ENCODE measurements at places on chromosomes 7 and 10.

DNA sequence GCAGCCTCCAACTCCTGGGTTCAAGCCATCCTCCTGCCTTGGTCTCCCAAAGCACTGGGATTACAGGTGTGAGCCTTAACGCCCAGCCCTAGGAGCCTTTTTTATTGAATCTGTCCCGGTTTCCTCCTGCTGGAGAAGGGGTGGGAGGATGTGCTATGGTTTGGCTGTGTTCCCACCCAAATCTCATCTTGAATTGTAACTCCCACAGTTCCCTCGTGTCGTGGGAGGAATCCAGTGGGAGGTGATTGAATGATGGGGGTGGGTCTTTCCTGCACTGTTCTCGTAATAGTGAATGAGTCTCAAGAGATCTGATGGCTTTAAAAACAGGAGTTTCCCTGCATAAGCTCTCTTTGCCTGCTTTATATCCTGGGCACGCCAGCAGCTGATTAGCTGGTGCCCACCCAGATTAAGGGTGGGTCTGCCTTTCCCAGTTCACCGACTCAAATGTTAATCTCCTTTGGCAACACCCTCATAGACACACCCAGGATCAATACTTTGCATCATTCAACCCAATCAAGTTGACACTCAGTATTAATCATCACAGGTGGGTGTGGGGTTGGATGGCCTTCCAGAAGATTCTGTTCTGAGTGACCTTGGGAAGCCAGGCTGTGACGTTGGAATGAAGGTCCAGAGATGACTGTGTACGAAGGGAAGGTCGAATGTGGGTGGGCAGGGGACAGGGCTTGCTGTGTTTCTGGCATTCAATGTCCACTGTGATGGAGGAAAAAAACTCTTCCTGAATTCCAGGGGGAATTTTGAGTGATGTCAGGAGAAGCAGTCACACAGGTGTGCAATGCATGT, 33.8 kb upstream of the CUX1 start:
- no peak for DNase-seq

DNA sequence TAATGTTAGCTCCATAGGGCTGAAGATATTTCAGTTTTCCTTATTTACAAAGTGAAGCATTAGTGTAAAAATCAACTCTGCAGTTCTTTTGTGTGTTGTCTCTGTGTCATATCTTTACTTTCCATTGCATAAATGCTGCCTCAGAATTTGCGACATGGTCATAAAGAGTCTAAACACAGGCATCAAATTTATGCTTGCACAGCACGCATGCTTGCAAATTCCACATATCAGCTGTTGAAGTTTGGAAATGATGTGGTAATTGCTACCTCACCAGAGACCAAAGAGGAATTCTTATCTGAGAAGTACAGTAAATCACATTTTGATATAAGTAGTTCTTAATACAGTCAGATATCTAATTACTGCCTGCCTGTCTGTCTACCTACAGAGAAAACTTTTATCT, 348.2 kb upstream of the GRM3 start:
- no peak for DNase-seq

GRCh38 chr10:80771902-80772555, 234.3 kb downstream of the SH2D4B start:
- DNase-seq = no peak

DNA sequence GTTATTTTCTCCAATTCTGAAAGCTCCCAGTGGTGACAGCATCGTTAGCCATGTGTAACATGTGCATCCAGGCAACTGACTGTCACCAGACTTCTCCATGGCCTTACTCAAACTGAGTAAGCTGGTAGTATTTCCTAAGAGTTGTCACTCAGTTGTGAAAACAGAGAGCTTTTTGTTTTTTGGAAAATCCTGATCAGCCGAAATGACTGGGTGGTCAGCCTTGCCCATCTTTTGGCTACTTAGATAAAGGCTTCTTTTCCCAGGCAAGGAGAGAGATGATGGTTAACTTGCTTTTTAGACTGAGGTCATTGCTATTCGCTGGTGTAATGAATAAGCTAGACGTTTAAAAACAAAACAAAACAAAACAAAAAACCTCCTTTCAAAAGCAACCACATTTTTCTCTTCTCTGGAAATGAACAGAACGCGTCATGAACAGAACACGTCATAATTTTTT, 159.5 kb upstream of the KLF14 start:
- DNase-seq = no peak

DNA sequence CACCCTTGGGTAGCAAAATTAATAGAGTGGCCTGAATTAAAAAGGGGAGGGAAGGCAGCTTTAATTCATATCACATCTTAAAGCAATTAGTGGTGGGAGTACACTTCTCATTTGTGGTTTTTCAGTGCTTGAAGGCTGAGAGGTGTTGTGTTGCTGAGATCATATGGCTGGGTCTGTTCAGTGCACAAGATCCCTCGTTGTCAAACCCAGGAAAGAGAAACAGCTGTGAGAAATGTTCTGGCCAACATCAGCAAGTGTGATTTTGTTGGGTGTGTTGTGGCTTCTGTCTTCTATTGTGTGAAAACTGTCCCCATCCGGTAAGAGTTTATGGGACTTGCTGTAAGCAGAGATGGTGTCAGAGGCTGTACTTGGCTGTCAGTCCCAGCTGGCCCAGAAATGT, 197.9 kb upstream of the BMPER start:
- no peak for DNase-seq

- no peak for DNase-seq
Observed at GRCh38 chr7:117153016-117153545, 169.8 kb downstream of the WNT2 start.

DNA sequence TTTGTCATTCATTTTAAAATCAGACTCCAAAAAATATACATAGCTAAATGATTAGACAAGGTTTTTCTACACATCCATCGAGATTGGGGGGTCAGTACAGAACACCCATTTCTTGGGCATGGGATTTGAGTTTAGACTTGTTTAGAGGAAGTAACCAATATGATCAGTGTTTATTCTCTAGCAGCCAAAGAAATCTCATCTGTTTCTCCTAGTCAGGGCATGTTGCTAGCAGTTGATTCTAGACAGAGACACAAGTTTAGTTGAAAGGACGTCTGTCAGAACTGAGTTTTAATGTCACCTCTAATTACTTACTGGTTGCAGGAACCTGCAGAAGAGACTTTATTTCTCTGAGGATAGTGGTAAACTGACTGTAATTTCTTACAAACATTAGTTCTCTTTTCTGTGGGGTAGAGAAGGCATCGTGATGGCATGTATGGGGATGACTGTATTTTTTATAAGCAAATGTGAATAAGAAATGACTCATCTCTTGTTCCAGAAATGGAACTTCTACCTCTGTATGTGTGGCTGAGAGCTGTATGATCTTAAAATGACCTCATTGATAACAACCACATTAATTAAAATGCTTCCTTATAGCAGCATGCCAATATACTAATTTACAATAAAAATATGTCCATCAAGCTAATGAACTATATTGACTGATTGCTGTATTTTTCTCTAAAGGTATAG, 30.6 kb upstream of the RHOBTB1 start:
- DNase-seq = no peak

DNA sequence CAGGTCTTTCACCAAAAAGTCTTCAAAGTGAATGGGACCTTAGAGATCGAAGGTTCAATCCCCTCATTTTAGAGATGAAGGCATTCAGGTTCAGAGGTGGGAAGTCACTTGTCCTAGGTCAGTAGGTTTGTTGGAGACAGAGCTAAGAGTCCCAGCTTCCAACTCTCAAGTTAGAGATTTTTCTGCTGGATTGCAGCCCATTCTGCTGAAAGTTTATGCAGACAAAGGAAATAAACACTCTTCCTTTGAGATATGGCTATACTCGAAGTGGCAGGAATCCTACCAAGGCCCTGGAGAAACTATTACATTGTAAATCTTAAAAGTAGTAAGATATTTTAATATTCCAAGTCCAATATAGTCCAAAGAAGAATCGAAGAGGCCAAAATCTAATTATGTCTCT, 64.4 kb downstream of the LYZL1 start:
- no peak for DNase-seq

DNA sequence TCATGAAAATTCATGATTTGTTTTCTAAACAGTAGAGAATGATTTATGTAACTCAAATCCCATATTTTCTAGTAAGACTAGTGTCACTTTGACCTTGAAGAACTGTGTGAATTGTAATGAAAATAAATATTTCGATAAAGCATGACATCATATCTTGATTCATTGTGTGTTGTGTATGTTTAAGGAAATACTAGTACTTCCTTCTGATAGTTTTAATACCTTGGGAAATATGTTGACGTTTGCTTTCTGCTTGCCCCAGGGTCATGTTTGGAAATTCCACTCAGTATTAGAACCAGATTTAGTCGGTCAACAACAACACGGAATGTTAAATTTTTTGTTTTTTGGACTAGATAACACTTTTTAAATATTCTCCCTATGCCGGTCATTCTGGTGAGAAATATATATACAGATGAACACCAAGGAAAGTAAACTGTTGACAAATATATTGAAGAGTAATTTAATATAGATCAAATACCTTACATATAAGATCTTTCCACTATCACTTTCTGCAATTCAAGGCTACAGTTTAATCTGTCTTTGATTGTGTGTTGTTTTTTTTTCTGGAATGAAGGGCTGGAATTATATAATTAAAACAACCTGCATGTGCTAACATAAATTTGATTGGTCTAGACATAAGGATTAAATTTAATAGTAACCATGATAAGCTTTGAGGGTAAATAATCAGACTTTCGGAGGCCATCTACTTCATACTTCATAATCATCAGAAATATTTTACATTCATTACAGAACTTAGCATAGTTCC, 126.2 kb downstream of the MDFIC start:
- no peak for DNase-seq

GRCh38 chr10:20034732-20035131, 218.5 kb downstream of the PLXDC2 start:
- DNase-seq = no peak

- no peak for DNase-seq
Observed at GRCh38 chr10:96411716-96412320, 53.0 kb upstream of the OPALIN start.

DNA sequence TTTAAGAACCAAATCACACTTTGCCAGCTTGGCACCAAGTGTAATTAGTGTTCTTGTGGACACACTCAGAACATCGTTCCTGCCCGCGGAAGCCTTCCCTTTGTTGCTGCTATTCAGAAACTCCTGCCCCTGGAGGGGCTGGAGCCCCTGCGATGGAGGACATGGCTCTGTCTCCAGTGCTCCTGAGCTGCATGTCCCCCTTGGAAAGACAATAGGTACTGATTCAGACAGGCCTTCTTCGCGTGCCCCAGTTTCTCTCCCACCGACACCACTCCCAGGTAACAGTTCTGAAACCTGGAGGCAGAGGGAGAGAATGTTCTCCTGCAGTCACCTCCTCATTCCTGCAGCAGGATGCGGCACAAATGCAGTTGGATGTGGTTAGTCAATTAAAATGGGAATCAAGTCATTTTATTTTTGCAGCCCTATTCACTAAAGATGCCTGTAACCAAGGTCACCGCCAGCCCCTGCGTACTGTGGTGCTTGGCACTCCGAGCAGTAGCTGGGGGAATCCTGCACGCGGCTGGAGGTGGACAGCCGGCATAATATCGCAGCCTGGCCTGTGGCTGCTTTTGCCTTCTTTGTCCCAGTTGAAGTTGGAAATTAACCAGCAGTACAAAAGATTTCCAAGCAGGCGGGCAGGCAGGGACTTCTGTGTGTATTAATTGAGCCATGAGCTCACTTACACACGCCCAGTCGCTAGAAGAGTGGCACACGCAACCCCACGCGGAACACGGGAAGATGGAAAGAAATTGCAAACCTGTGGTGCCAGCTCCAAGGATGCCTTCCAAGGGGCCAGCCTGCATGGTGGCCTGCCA, 205.7 kb downstream of the EBF3 start:
- no peak for DNase-seq

DNA sequence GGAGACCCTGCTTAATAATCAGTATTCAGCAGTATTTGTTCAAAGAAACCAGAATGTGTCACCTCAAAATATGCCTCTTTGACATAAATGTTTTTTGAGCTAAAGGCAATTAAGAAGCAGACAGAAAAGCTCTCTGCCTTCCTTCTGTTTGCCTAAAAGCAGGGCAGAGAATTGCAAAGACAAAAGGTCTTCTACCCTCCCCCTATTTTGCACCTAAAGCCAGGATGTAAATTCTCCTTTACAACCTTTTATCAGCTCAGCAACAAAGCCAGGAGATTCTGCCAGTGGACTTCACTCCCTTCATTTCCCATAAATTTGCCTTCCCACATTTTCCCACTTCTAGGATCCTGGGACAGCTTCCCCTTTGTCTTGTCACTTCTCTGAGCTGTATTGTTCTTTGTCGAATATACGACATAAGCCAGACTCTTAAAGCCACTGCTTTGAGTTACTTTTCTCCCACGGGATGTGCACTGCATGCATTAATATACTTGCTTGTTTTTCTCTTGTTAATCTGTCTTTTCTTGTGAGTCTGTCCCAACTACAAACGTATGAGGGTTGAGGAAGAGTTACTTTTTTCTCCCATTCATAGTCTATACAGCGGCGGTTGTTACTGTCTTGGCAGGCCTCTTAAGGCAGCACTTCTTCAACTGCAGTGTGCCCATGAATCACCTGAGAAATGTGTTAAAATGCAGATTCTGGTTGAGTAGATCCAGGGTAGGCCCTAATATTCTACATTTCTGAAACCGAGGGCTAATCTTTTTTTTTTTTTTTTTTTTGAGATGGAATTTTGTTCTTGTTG, 48.2 kb downstream of the ST8SIA6 start:
- no peak for DNase-seq

DNA sequence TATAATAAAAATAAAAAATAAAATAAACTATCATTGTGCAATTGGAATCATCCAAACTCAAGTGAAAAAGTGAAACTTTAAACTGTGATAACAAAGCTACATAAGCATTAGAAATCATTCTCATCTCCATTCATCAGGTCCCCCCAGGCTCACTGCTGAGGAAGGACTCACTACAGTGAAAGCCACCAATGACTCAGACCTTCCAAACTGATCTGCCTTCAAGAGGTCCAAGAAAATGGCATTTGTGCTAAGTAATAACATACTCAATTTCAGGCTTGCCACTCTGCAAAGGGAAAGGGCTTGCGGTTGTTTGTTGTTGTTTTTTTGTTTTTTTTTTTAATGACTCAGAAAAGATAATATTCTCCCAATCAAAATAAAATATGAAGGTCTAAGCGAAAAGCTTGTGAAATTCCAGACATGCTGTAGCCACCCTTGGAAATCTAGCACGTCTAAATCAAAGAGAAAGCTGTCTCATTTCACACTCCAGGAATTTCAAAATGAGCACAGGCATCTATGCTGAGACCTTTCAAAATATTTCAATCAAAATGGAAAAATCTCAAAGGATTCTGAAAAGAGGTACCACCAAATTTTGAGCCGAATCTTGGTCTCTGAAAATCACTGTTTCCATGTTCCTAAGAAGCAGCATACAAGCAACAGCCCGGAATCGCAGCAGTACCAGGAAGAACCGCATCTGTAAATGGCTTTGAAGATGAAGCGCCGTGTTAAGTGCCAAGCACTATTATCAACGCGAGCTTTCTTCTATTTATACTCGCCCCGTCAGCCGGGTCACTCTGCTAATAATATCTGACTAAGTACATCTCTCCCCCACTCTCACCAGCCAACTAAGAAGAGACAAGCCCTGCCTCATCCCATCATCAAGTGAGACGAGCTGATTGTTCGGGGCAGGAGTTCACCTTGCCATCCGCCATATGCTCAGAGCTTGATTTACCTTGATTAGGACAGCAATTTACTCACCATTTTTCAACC, 13.5 kb downstream of the SFMBT2 start:
- DNase-seq = no peak

- no peak for DNase-seq
Observed at GRCh38 chr7:38321050-38321449, 47.6 kb upstream of the TARP start.

- DNase-seq = no peak
Observed at GRCh38 chr7:30634193-30634626, 39.5 kb downstream of the GARS1 start.
